ENCODE measurements at places on chromosomes 3 and 15. TPM values are rescaled to one million over a fixed set of nuclear protein-coding genes. Genes with fewer than 3 reads are reported as not detected.

GRCh38 chr15:61558172-61559136 is 329.4 kb upstream of the RORA start:
- no peak for DNase-seq

GRCh38 chr3:46561951-46562350 is 4.2 kb downstream of the LRRC2 start:
- no peak for DNase-seq

DNA sequence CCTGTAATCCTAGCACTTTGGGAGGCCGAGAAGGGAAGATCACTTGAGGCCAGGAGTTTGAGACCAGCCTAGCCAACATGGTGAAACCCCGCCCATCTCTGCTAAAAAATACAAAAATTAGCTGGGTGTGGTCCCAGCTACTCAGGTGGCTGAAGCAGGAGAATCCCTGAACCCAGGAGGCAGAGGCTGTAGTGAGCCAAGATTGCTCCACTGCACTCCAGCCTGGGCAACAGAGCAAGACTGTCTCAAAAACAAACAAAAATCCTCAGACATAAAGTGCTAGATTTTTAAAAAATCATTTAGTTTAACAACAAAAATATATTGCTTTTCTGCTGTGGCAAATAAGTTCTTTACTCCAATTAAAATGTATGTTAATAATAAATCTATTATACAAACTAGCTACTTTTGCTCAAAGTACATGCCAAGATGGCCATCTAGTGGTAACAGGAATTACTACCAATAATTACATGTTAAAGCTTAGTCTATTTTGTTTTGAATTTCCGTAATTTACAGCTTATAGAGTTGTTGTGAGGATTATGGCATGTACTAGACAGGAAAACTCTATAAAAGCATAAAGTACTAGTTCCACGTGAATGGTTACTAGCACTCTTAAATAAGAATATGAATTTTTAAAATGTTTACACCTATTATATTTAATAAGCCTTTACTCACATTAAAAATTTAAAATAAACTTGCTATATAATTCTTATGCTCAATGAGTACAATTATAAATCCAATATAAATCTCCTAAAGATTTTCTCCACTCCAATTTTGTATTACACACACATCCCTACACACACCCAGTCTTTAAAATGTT is 39.0 kb downstream of the GABPB1 start:
- DNase-seq = peak; percentile 35

DNA sequence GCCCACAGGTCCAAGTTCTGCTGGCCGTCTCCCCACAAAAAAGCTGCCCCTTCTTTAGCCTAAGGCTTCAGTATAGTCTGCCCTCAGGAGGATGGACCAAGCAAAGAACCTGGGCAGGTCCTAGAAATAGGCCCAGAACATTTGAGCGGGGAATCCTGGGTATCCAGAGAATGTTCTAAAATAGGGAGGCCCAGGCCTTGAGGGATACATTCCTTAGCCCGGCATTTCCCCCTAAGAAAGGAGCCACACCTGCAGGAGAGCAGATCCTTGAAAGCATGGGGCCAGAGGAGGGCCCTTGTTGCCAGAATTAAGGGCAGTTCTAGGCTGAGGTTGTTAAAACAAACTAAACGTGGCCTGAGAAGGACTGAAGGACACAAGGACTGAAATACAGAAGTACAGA is 20.6 kb upstream of the MEX3B start:
- DNase-seq = no peak

GRCh38 chr3:152519376-152519775 is 250.6 kb downstream of the MBNL1 start:
- DNase-seq = no peak

DNA sequence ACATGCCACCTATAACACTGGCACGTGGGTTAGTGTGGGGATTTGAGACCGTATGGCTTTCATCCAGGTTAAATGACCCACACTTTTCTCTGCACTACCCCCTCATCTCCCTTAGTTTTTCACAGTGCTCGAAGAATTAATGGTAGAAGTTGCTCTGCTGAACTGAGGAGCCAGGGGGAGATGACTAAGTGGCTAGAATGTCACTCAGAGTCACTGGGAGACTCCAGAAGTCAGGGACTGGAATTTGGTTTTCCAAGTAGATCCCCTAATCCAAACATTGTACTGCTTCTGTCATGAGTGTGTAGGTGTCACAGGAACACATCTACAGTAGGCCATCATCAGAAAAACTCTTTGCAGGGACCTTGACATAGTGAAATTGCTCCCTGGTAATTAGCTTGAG is 181.0 kb upstream of the RASGRP1 start:
- DNase-seq = no peak

DNA sequence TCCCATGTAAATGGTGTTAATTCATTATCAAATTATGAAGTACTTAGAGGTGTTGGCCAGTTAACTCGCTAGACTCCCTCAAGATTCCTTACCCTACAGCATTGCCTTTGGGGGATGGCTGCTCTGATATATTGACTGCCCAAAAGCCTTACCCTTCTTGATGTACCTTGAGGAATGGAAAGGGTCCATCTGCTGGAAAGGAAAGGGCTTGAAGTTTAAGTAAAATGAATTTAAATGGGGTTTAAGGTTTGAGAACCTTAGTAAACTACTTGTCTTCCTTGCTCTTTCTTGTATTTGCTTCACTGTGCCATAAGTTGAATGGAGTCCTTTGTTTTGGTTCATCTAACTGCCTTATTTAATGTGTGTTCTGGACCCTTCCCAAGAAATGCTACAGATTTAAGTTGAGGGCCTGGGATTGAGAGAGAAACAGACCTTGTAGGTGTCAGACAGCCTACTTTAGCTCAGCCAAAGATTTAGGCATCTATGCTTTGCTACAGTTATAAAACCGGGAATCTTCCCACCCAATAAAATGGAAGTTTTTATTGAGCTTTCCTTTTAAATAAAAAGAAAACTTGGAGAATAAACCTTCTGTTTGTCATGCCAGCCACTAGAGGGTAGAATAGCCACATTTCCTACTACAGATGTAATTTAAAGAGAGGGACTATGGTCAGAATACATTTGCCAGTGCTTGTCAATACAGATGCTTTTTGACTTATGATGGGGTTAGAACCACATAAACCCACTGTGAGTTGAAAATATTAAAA is 25.3 kb downstream of the CMSS1 start:
- DNase-seq = no peak

GRCh38 chr15:100022806-100023205 is 289.6 kb upstream of the LYSMD4 start:
- no peak for DNase-seq

DNA sequence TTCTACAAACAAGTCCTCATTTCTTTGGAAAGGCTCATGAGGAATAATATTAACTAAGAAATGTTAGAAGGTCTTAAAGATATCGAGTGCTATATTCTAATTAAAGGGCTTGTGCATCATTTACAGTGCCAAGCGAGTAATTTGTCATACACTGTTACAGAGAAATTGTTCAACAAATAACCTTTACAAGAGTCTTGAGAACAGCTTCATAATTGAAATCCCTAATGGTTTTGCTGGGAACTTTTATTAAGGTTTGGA is 209.5 kb downstream of the MECOM start:
- DNase-seq = no peak

DNA sequence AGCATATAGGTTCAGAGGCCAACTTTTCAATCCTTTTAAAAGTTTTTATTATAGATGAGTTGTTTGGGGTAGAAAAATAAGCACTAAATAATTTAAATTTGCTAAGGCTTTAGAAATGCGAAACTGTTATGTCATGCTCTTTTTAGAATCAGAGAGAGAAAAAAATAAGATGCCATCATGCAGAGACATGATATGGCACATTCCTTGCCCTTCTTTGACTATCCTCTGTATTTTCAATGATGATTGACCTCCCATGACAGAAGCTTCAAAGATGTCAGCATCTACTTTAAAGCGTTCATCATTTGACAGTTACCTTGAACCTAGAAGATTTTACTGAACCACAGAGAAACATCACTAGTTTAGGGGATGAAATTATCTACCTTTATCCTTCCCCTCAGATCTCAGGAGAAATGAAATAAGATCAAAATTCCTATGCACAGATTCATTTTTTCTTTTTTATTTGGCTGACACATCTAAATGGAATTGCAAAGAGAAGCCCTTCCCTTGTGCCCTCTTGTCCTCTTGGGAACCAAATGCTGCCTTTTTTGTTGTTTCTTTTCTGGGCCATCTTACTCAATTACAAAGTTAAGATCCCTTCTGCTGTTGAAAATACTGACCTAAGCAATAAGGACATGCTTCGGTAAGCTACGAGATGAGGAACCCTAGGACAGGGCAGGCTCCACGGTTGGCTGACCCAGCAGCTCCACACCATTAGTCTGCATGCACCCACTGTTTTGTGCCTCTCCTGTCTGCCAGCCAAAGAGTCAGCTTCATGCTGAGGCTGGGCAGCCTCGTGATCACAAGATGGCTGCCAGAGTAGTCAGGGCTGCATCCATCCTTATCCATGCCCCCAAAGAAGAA is 289.7 kb upstream of the TPM1 start:
- DNase-seq = no peak

DNA sequence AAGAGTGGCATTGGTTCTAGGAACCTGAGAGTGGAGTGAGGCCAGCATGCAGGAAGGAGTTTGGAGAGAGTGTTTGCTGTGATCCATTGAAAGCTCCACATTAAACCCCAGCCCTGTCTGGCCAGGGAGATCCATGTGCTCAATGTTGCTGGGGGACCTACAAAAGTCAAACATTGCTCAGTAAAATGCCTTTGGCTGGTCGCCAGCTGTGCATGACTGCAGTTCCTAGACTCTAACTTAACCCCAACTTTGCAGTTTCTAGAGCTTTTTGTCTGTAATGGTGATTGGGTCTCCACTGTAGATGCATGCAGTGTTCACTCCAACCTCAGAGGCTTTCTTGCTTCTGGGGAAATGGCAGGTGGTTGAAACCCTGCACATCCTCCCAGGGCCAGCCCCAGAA is 99.7 kb upstream of the ABHD17C start:
- DNase-seq = no peak

GRCh38 chr3:159669766-159670165 is 318.9 kb upstream of the IL12A start:
- no peak for DNase-seq

DNA sequence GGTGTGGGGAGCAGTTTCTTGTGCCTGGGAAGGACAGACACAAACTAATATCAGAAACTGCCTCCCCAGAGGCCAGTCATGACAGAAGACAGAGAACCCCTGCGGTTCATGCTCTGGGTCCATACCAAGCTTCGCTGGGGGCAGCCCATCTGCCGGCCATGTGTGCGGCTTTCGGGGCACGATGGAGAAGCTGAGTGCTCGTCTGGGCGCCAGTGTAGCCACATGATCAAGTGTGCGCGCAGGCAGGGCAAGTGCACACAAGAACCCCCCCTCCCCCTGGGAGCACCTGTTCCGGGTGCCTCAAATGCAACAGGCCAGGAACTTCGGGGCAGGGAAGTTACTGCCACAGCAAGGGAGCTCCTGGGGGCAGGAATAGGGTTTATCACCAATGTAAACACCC is 1.8 kb downstream of the ADAMTS17 start:
- no peak for DNase-seq

DNA sequence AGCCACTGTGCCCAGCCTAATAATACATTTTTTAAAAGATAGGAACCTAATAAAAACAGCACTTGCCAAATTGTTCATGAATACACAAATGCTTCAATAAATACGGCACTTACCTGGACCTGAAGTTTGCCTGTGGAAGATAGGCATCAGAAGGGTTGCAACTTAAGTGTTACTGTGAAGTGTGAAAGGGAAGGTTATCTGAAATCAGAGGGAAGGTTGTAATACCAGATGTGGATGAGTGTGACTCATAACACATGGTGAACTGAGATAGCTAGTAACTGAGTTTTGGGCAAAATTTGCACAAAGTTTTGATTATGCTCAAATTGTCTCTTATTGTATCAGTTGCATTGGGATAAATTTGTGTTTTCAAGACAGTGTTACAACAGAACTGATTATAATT is 68.0 kb downstream of the ATP11B start:
- no peak for DNase-seq

DNA sequence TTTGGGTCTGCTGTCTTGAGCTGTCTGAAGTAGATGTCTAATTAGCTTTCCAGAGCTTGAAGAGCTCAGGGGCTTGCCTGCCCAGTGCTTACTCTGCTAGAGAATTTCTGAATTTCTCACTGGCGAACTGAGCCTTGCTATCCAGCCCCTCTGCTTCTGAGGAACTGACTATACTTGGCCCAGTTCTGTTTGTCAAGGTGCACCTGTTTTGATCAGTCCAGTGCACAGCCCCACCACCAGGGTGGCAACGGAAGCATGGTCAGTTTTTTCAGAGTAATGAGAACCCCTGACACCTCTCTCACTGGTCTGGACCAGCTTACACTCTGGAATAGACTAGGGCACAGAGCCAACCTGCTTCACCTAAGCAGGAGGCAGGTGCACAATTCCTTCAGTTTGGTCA is 25.2 kb downstream of the ITGB5 start:
- no peak for DNase-seq

DNA sequence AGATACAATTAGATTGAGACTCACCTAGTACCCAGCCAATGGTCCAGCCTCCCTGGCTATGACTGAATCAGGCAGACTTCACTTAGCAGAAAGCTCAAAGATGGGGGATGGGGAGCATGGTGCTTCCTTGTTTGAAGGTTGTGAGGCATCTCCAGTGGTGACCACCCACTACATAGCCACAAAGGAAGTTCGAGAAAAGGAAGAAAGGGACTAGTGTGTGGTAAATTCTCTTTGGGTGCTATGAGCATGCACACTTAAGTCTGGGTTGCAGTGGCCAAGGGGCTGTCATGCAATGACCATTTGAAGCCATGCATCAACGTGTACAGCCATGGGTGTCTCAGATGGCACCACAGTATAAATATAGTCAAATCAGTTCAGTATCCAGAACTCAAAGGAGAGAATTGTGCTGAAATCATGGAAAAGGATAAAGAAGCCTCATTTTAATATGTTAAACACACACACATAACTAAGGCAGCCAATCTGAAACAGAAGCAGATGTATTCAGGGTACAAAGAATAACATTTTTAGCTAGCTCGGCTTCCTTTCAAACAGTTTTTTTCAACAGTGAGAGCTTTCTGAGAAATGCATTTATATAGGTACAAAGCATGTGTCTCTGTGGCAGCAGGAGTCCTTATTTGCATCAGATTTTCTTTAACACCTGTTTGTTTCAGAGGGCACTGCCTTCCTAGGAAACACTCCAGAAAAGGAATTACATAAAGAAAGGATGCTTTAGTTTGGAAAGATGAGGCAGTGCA is 275.5 kb downstream of the GAP43 start:
- DNase-seq = no peak

GRCh38 chr3:101803173-101803782 is 24.3 kb downstream of the NXPE3 start:
- no peak for DNase-seq

DNA sequence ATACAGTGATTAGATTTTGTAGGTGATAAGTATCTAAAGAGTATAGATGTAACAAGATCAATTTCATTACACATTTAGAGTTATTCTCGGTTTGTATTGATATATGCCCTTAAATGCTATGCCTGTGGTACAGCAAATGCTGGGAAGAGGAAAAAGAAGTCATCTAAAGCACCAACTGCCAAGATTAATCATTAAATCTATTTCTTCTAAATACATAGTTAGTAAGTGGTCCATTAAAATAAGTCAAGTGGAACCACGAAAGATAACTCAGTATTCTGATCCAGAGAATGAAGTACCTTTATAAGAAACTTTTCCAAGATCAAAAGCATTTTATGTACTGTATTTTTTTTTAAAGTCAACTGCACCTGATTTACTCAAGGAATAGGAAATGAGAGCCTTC is 142.1 kb upstream of the CGNL1 start:
- no peak for DNase-seq

TRIM42 gene
- not detected for polyA plus RNA-seq

CYP11A1 gene
- 0.46 TPM for polyA plus RNA-seq

DUOXA2 gene
- not detected for polyA plus RNA-seq

NOX5 gene
- polyA plus RNA-seq = 0.33 TPM

HIGD2B gene
- not detected for polyA plus RNA-seq

ZNF662 gene
- 41.2 TPM for polyA plus RNA-seq

DCLK3 gene
- polyA plus RNA-seq = 1.6 TPM

VPS13C gene
- 77.5 TPM for polyA plus RNA-seq
